ENCODE measurements at places on chromosomes 13 and 19.
A peak's percentile ranks its signal among the peaks of the same experiment; 100 is the strongest.

DNA sequence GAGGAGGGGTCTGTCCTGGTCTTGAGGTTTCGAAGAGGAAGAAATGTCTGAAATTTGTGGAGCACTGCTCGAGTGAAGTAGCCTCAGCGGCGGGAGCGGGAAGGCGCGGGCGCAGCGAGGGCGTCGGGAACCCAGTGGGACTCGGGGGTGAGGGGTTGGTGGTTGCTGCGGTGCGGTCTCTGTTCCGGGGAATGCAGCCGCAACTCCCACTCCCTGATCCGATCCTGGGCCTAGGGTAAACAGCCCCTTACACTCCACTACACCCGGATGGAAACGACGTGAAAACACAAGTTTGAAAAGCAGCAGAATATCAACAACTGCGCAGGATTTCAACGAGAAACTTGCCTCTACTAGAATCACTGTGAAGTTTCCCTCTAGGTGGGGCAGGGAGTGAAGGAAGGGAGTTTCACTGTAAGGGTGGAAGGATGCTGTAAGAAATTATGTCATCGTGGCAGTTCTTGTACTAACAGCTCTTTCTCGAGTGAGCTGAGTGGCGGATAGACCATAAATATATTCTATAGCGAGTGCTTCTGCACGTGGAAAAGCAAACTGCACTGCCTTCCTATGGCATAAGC lies 2.0 kb upstream of the KLF12 start:
- DNase-seq = peak; percentile 46

GRCh38 chr13:46575301-46575771 lies 22.4 kb downstream of the LRCH1 start:
- peak; percentile 72 for DNase-seq

DNA sequence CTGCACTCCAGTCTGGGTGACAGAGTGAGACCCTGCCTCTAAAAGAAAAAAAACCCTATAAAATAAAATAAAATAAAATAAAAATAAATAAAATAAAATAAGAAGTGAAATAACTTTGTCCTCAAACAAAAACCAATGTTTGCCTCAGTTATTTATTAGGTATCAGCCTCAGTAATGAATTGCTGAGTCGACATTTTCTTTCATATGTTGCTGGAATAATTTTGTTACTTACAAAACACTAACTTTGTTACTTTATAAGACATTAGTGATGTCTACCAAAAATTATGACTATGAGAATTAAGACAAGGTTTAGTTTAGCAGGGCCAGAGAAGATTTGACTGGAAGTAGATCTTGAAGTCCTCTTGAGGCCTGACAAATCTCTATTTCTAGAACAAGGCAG lies 2074.5 kb upstream of the PCDH20 start:
- DNase-seq = no peak

DNA sequence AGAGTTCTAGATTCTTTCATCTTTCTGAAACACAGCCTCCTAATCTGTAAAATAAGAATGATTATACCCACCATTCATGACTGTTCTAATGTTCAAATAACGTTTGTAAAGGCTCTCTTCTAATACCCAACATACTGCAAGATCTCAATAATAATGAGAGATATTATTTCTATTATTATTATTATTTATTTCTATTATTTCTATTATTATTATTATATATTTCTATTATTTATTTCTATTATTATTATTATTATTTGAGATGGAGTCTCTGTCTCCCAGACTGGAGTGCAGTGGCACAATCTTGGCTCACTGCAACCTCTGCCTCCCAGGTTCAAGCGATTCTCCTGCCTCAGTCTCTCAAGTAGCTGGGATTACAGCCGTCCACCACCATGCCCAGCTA lies 395.5 kb downstream of the EFNB2 start:
- DNase-seq = no peak

DNA sequence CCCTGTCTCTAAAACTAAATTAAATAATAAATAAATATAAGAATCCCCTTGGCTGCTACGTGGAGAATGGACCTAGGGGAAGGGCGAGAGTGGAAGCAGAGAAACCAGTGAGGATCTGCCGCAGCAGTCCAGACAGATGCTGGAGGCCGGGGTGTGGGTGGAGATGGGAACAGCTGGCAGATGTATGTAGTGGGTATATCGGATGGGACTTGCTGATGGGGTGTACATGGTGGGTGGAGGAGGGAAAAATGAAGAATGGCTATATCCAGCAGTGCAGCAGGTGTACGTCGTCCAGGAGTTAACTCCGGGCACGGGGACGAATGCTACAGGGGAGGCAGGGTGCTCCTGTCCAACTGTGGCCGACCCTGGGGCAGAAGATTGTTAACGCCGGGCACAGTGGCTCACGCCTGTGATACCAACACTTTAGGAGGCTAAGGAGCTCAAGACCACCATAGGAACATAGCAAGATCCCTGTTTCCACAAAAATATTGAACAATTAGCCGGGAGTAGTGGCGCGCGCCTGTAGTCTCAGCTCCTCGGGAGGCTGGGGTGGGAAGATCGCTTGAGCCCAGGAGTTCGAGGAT lies 654 bp downstream of the CEP89 start:
- DNase-seq = no peak

DNA sequence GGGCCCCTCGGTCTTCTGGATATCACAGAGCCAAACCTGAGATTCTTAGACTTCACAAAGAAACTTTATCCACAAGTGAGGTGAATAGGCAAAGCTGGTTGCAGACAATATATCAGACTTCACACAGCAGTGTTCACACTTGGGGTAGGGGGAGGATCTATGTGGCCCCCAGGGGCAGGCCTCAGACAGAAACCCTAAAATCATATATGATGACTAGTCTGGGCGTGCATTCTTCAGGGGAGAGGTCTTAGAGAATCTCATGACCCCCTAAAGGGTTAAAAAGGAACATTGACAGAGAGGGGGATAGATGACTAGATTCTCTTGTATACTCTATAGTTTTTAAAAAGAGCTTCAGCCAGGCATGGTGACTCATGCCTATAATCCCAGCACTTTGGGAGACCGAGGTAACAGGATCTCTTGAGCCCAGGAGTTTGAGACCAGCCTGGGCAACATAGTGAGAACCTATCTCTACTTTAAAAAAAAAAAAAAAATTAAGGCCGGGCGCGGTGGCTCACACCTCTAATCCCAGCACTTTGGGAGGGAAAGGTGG lies 2.8 kb downstream of the TYROBP start:
- DNase-seq = no peak

DNA sequence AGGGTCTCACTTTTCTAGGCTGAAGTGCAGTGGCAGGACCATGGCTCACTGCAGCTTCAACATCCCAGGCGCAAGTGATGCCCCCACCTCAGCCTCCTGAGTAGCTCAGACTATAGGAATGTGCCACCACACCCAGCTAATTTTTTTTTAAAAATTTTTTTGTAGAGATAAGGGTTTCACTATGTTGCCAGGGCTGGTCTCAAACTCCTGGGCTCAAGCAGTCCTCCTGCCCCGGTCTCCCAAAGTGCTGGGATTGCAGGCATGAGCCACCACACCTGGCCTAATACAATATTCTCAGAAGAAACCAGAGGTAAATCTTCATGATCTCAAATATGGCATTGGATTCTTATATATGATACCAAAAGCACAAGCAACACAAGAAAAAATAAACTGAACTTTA lies 47.7 kb downstream of the FLT1 start:
- no peak for DNase-seq

DNA sequence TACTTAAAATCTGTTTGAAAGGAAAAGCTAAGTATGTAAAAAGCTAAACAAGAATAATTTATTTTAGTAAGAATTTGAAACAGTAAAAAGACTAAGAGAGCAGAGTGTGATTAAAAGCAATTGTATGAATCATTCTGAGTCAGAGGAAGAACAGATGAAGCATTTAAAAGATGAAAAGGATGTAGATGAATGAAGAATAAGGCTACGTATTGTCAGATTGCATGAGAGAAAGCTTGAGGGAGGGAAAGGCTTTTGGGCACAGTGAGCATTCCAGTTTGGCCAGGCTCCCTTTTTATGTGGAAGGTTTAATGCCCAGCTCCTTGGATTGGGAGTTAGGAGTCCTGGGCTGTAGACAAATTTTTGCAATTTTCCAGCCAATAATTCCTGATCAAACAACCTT lies 117.7 kb downstream of the FREM2 start:
- DNase-seq = no peak

- DNase-seq = no peak
These were observed 428.5 kb downstream of the SPRY2 start for GRCh38 chr13:79912403-79912802.

- no peak for DNase-seq
These were observed 92.7 kb downstream of the ZNF737 start for GRCh38 chr19:20472854-20473253.

DNA sequence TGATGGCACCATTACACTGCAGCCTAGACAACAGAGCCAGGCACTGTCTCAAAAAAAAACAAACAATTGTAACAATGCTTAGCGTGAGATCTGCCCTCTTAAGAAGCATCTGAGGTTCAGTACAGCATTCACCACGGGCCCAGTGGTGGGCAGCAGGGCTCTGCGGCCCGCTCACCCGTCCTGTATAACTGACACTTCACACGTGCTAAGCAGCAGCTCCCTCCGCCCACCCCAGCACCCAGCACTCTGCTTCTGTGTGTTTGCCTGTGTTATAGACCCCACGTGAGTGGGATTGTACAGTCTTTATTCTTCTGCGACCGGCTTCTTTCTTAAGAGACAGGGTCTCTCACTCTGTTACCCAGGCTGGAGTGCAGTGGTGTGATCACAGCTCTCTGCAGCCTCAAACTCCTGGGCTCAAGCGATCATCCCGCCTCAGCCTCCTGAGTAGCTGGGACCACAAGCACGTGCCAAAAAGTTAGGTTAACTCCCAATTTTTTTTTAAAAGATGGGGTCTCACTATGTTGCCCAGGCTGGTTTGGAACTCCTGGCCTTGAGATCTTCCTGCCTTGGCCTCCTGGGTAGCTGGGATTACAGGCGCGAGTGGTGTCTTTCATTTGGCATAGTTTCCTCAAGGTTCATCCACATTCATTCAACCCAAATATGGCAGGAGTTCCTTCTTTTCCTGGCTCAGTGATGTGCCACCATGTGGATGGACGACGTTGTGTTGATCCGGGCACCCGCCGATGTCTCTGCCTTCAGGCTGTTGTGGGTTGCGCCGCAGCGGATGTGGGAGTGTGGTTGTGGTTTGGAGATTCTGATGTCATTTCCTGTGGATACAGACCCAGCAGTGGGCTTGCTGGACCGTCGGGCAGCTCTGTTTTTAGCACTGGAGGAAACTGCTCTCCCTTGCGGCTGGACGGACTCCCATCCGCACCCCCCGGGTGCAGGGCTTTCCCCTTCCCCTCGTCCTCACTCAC lies 170.0 kb downstream of the KDM4B start:
- peak; percentile 90 for DNase-seq

GRCh38 chr13:53873558-53873957 lies 844.9 kb downstream of the OLFM4 start:
- no peak for DNase-seq

DNA sequence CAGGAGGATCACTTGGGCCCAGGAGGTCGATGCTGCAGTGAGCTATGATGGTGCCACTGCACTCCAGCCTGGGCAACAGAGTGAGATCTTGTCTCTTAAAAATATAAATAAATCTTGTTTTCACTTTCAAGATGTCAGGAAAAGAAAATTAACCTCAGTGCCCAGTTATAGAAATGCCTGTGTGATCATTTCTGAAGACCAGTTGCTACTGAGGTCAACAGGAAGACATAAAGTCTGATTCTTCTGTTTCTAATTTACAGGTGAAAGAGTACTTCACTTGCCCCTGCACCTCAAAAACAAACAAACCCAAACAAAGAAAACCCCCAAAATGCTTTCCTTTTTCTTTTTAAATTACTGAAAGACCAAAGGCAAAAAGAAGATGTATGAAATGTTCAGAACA lies 174.3 kb upstream of the NBEA start:
- DNase-seq = peak; percentile 15

DNA sequence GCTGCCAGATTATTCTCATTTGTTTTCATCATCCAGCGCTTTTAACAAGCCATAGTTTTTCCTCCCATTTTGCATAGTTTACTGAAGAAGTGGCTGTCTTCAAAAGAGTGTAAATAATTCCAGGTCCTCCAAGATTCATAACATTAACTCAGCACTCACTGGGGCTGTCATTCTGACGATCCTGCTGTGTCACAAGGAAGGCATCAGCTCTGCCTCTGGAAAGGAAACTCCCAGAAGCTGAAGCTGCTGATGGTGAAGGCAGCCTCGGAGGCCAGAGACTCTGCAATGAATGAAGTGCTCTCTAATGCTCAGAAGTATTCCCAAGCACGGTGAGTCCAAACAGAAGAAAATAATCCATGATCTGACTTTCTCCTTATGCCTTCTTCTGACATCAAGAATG lies 60.0 kb downstream of the FLT1 start:
- DNase-seq = no peak

DNA sequence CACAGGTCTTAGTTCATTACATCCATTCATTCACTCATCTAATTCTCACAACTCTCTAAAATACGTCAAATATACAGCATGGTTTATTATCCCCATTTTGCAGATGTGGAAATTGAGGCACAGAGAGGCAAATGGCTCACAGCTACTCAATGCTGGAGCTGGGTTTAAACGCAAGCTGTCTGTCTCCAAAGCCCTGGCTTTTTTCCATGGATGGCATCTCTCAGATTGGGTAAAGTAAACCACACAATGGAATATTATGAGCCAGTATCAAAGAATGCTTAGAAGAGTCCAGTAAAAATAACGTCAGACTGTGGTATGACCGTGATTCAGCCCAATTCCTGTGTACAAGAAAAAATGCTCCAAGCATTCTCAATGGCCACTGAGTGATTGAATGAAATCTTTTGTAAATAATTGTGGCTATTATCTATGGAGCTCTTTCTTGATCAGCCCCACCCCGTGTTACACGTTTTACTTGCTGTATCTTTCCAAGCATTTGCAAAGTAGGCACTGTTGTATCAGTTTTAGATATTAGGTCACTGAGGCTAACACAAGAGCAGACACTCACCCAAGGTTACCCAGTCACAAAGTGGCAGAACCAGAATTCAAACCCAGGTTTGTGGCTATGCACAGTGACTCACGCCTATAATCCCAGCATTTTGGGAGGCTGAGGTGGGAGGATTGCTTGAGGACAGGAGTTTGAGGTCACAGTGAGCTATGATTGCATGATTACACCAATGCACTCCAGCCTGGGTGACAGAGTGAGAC lies 5.5 kb upstream of the ACP7 start:
- DNase-seq = no peak

GRCh38 chr19:35853038-35853756 lies 893 bp upstream of the NPHS1 start:
- DNase-seq = no peak

DNA sequence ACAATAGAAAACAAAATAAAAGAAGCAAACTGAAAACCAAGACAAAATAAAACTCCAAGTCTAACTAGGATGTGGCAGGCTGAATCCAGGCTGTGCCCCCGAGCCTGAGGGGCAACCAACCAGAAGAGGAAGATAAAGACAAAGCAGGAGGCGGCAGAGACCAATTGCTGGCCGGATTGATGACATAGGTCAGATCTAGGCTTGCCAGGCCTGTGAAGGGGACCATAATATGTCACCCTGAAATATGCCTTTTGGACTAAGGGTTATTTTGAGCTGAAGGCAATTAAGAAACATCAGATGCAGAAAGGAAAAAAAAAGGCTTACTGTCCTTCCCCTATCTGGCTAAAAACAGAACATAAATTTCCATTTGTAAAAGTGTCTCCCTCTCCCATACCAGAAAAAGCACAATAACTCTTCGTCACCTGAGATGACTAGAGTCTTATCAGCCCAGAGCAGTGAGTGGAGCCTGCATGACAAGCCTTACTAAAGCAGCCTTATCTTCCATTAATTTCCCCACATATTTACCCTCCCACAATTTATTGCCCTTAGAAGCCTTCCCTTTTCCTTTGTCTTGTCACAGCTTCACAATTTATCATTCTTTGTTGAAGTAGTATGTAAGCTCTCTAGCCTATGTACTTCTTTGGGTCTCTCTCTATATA lies 22.8 kb downstream of the ATP8A2 start:
- DNase-seq = no peak
